ENCODE measurements at places on chromosomes 1 and 21.
A peak's percentile ranks its signal among the peaks of the same experiment; 100 is the strongest.

DNA sequence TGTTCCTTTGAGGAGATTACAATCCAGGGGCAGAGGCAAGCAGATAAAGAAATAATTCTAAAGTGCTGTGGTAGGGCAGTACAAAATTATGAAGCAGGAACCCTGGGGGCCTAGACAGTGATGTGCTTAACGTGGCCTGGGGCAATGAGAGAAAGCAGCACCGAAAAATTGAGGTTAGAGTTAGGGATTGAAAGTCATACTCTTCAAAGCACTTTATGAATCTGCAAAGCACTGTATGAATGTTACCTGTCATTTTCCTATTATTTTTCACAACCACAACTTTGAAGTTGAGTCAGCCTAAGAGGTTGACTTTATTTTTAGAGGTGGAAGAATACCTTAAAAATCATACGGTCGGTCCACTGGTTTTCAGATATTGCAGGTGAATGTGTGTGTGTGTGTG, 183.4 kb upstream of the NFIA start:
- DNase-seq = peak; percentile 11

GRCh38 chr1:19049128-19049768, 92.8 kb upstream of the IFFO2 start:
- no peak for DNase-seq

DNA sequence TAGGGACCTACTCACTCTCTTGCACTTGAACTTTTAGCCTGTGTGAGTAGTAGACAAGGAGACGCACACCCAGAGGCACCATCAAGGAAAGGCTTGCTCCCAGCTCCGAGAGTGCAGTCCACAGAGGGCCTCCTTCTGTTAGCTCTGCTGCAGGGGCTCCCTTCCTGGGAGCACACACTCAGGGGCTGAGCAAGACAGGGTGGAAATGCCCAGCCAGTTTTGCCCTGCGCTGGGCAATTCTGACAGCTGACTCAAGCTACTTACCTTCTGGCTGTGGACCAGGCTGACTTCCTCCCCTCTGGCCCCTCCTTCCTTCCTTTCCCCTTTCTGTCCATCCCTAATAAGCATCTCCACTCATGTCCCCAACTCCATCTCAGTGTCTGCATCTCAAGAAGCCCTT, 449.1 kb downstream of the PTPRU start:
- DNase-seq = no peak

DNA sequence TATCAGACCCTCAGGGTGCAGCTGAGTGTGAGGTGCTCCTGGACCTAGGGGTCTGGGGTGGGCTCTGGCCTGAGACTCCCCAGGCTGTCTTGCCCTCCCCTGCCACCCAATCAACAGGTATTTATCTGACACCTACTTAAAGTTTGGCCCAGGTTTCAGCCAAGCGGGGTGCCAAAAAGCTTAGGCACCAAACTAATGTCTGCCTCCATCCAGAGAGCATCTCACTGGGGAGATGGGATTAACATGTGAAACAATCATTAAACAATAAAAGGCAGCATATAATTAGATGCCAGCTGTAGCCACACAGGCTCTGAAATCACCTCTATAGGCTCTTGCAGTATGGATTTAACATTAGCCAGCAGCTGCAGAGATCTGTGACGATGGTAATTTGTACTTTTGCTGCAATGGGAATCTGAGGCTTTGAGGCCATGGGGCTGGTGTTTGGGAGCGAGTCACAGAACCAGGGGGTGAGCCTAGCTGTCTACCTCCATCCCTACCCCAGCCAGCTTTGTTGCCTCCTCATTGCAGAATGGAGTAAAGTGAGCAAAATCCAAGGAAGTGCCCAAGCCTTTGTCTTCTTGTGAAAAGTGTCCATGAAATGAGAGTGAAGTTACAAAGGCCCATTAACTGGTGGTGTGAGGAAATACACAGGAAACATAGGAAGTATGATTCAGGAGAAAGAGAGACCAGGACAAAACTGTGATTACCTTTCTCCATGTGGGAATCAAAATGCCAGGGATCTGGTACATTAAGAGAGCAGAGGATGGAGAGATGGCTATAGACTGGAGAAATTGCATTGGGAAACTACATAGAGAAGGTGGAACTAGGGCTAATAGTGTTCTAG, 36.1 kb downstream of the EIF2D start:
- DNase-seq = no peak

GRCh38 chr1:217369271-217369981, 261.5 kb downstream of the GPATCH2 start:
- DNase-seq = no peak

DNA sequence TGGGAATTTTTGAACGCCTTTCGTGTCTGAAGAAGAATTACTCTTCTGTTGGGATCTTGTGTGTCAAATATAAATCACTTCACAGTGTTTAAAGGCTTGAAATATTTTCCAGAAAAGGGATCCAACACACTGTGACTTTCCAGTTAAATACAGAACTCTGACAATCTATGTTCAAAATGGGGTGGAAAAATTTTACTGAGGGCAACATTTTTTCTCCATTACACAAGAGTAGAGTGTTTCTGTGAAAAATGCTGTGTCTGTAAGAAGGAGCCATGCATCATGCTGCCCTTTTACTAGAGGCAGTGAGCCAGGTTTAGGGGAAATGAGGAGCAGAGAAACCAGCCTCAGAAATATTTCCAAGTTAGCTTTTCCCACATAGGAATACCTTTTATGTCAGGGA, 86.5 kb downstream of the VPS13D start:
- DNase-seq = no peak

- DNase-seq = no peak
Observed at GRCh38 chr1:206439205-206439604, 31.1 kb upstream of the IKBKE start.

GRCh38 chr1:192538407-192539296, 36.9 kb upstream of the RGS1 start:
- DNase-seq = no peak

DNA sequence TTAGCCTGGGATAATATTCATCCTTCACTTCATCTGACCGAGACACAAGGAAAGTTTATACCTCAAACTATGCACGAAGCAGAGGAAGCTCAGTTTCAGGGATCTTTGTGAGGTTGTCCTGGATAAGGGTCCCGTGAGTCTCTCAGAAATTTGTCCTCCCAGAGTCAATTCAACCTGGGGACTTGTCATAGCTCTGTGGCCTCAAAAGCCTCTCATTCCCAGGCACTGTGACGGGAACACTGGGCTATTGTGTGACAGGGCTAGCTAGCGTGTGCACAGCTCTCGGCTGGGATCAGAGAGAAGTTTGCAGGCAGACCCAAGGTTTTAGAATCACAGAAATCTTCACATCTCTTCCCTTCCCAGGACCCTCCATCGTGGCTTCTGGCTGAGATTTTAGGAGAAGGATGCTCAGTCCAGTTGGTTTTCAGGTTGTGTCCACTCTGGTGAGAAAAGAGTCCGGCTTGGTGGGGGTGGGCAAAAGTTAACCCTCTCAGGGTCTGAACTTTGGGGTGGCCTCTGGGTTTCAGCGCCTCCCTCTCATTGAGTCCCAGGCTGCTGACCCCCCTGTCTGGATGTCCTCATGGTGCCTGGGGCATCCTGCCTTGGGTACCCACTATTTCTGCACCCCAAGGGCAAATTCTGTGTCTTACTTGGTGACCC, 20.4 kb upstream of the LBR start:
- no peak for DNase-seq

DNA sequence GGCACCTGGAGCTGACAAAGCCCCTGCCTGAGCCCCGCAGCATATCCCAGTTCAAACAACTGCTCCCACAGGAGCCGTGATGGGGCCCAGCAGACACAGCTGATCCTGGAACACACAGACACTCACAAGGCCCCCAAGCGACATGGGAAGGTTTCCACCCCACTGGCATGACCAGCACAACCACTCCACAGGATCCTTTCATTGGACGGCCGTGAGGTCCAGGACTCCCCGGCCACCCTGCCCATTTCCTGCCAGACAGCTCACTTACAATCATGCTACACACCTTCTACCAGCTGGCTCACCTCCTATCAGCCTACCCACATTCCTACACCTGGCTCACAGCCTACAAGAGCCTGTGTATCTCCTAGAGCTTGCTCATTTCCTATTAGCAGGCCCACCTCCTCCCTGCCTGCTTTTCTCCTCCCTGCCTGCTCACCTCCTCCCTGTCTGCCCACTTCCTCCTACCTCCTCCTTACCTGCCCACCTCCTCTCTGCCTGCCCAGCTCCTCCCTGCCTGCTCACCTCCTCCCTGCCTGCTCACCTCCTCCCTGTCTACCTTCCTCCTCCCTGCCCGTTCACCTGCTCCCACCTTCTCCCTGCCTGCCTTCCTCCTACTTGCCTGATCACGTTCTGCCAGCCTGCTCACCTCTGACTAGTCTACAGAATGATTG, 73.9 kb downstream of the MATN1 start:
- DNase-seq = no peak

GRCh38 chr21:21241391-21241790, 243.2 kb downstream of the NCAM2 start:
- DNase-seq = no peak

GRCh38 chr1:230289350-230289644, 136.8 kb downstream of the PGBD5 start:
- no peak for DNase-seq

DNA sequence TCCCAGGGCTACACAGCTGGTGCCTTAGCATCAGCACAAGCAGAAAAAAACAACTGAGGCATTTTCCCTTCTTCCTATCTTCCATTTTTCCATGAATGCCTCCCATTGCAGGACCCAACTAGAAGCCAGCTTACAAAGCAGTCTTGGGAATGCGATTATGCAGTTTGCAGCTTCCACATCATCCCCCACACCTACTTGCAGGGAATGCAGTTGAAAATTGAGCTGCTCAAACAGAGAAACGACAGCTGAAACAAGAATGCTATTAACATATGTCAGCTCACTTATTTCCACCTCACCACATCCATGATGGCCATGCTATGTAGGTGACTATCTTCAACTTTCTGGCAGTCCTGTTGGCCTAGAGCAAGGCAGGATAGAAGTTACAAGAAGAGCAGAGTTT, 150.6 kb upstream of the KCTD3 start:
- DNase-seq = no peak

GRCh38 chr1:239155466-239156091, 230.8 kb upstream of the CHRM3 start:
- no peak for DNase-seq

DNA sequence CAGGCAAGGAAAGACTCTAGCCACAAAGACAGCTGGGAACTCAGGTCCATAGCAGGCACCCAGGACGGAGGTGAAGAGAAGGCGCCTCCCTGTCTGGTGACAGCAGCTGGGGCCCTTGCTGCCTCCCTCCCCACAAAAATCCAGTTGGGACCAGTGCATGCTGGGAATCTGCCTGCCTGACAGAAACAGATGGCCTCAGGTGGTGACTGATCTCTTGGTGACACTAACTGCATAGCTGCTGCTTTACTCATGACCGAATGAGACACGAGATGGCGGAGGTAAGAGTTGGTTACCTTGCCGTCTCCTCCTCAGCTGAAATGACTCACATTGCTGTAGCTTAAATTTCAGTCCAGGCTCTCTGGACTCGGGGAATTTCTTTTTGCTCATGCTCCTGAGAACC, 130.3 kb downstream of the FGGY start:
- no peak for DNase-seq

DNA sequence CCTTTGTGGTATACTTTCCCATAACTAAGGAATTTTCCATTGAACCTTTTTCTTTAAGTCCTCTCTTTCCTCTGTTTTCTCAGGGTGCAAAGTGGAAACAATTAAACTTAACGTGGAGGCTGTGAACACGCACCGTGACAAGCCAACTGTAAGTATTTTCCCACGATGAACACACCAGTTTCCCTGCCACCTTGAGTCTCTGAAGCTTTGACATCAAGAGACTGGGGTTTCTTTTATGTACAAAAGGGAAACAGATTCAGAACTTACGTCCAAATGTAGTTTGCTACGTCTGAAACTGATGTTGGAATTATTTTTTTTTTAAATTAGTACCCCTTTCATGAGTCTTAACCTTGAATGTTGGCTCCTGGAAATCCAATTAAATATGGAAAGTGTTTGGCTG, 17.2 kb upstream of the C4BPB start:
- no peak for DNase-seq

DNA sequence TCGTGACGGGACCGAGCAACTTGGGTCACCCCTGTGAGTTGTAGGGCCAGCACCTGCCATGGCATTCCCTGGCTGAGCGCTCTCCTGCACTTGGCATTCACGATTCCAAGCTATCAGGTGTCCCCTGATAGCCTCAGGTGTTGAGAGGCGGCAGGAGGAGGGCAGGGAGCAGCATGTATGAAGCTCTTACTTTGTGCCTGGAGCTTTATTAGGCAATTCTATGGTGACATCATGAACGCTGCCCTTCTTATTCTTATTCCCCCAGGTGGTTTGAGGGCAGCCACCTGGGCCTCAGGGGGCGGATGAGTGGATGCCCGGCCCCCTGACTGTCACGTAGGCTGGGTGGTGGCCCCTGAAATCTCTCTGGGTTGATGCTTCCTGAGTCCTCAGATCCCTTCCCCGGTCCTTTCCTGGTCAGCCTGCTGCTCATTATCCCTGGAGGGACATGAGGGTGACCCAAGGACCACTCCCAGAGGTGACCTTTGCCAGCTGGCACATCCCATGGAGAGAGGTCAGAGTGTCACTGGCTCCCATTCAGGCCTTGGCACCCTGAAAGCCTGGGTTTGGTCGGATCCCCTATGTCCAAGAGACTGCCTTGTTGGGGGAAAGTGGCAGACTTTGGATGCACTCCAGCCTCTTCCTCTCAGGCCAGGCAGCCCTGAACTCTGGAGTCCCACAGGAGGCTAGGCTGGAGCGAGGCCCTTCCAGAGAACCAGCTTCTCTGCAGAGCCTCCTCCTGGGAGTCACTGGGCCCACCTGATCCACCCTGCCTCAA, 51.9 kb downstream of the SPSB1 start:
- DNase-seq = no peak

DNA sequence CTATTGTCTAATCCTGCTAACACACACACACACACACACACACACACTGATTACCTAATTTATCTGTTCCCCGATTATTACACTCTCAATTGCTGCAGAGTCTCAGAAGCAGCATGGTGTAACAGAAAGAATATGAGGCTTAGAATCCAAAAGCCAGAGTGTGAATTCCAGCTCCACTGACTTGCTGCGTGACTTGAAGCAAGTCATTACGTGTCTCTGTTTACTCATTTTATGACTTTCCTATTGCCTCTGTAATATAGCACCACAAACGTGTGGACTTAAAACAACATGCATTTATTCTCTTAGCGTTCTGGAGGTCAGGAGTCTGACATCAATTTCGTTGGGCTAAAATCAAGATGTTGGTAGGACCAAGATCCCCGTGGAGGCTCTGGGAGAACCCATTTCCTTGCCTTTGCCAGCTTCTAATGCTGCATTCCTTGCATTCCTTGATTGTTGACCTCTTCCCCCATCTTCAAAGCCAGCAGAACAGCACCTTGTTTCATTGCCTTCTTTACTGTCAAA, 55.9 kb upstream of the ATP5PO start:
- no peak for DNase-seq
